ENCODE measurements at places on chromosomes 1 and 21. TPM values are rescaled to one million over a fixed set of nuclear protein-coding genes. Genes with fewer than 3 reads are reported as not detected.

- no peaks in the 10 kb centered on the region for H3K36me3 ChIP-seq
- H3K27me3 ChIP-seq, result no peaks in the 10 kb centered on the region
- H3K27ac ChIP-seq, result no peak overlapping the region
- H3K4me1 ChIP-seq, result no peaks in the 10 kb centered on the region
- H3K4me3 ChIP-seq, result no peak overlapping the region
- DNase-seq, result no peak
Measured at GRCh38 chr1:48611841-48612240, 139.8 kb upstream of the SPATA6 start.

DNA sequence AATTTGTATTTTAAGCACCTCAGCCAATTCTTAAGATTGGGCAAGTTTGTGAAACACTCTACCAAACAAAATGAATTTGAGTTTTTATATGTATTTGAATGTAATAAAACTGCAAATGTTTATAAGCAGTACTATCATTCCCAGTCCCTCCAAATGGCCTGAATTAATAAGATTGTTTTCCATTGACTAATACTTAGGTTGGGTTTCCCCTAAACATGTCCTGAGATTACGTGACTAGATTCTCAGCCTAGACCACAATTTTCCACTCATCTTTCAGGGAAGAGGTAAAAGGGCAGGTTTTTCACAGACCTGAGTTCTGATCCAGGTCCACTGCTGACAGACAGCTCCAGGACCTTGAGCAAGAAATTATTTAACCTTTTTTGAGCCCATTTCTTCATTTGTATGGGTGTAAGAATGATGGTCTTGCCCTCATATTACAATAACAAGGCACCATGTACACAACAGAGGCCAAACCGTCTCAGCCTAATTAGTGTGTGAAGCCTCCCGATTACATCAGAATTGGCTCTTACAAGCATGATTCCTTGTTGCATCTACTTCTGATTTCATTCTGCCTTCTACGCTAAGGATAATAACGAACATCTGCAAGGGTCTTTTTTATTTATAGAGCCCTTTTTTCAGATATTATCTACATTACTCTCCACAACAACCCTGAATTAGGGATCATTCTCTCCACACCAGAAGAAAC, 51.2 kb downstream of the BEND5 start:
- no peak overlapping the region for H3K27ac ChIP-seq
- no peak overlapping the region for H3K4me3 ChIP-seq
- H3K36me3 ChIP-seq, result peaks cover 18% of the 10 kb centered on the region
- no peaks in the 10 kb centered on the region for H3K4me1 ChIP-seq
- DNase-seq, result no peak
- no peaks in the 10 kb centered on the region for H3K27me3 ChIP-seq

GRCh38 chr1:64263335-64263734, 59.9 kb downstream of the UBE2U start:
- no peaks in the 10 kb centered on the region for H3K36me3 ChIP-seq
- H3K27me3 ChIP-seq, result no peaks in the 10 kb centered on the region
- H3K27ac ChIP-seq, result no peak overlapping the region
- DNase-seq, result no peak

DNA sequence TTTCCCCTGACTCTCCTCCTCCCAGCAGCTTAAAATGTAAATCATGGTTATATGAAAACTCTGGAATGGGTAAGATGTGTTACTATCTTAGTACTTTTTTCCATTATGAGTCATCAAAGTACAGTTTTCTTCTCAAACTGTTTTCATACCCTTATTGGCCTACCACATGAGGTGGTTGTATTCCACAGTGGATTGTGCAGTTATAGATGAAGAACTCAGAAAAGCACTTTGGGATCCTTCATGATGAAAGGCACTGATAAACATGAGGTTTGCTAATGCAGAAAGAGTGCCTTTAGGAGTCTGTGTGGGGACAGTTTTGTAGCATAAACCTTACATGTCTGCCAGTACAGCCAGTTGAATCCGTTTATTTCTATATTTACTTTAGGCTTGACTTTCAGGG, 32.0 kb upstream of the MYOCOS start:
- no peaks in the 10 kb centered on the region for H3K4me1 ChIP-seq
- no peak overlapping the region for H3K4me3 ChIP-seq
- H3K27ac ChIP-seq, result no peak overlapping the region
- no peak for DNase-seq
- H3K36me3 ChIP-seq, result peaks cover 96% of the 10 kb centered on the region

- H3K27me3 ChIP-seq, result no peaks in the 10 kb centered on the region
- DNase-seq, result no peak
- H3K4me1 ChIP-seq, result no peaks in the 10 kb centered on the region
- H3K36me3 ChIP-seq, result no peaks in the 10 kb centered on the region
- no peak overlapping the region for H3K27ac ChIP-seq
Measured at GRCh38 chr21:26753822-26754221, 91.4 kb downstream of the ADAMTS1 start.

- no peak for DNase-seq
- H3K27me3 ChIP-seq, result no peaks in the 10 kb centered on the region
- no peaks in the 10 kb centered on the region for H3K4me1 ChIP-seq
- no peak overlapping the region for H3K27ac ChIP-seq
- H3K36me3 ChIP-seq, result no peaks in the 10 kb centered on the region
Measured at GRCh38 chr1:57517587-57518374, 93.9 kb upstream of the DAB1 start.

TRIM46 gene
- total RNA-seq, result 0.35 TPM

GRCh38 chr1:231170875-231171274, 9.0 kb downstream of the TRIM67 start:
- no peaks in the 10 kb centered on the region for H3K36me3 ChIP-seq
- H3K27ac ChIP-seq, result no peak overlapping the region
- peaks cover 6% of the 10 kb centered on the region for H3K27me3 ChIP-seq
- DNase-seq, result no peak
- no peaks in the 10 kb centered on the region for H3K4me1 ChIP-seq
- H3K4me3 ChIP-seq, result no peak overlapping the region

DNA sequence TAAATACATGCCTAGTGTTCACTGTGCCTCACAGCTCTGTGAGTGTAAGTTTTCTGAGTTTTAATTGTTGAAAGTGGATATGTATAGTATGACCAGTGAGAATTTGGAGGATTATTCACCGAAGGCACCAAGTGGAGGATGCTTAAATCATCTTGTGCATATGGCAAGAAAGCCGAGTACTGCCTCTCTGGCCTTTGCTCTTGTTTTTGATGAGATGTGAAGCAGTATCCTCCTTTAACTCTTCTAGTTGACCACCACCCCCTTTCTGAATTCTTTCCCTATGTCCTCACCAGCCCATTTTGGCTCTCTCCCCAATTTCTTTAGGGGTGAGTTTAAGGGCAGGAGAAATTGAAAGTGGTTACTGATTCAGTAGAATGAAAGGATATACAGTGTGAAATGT, 130.4 kb downstream of the SYT2 start:
- H3K36me3 ChIP-seq, result peaks cover 45% of the 10 kb centered on the region
- no peak for DNase-seq
- no peak overlapping the region for H3K4me3 ChIP-seq
- H3K27ac ChIP-seq, result no peak overlapping the region
- peaks cover 42% of the 10 kb centered on the region for H3K4me1 ChIP-seq
- H3K27me3 ChIP-seq, result no peaks in the 10 kb centered on the region

C1orf167 gene
- 2.2 TPM for total RNA-seq

- H3K4me1 ChIP-seq, result peaks cover 45% of the 10 kb centered on the region
- H3K27me3 ChIP-seq, result no peaks in the 10 kb centered on the region
- no peak overlapping the region for H3K4me3 ChIP-seq
- peak overlapping the region; percentile 39 for H3K27ac ChIP-seq
- H3K36me3 ChIP-seq, result no peaks in the 10 kb centered on the region
Measured at GRCh38 chr1:27133991-27134390, 20.9 kb downstream of the SLC9A1 start.

OR14K1 gene
- not detected for total RNA-seq

GRCh38 chr1:91720044-91720443, 165.9 kb downstream of the TGFBR3 start:
- no peak overlapping the region for H3K4me3 ChIP-seq
- H3K27ac ChIP-seq, result no peak overlapping the region
- no peaks in the 10 kb centered on the region for H3K27me3 ChIP-seq
- no peak for DNase-seq

DNA sequence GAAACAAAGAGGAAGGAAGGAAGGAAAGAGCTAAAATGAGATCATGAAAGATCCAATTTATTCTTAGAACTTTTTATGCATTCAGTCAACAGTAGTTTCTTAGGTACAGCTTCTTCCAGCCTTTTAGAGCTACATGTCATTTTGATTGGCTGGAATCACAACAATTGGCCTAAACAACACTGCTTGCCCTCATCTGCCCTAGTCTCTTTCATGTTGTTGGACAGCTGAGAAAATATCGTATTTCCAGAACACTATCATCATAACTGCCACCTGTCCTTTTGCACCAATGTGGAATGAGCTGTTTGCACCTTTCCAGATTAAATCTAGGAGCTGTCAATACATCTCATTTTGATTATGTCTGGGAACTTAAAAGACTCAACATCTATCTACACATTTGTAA, 161.7 kb downstream of the TGFBR3 start:
- peaks cover 14% of the 10 kb centered on the region for H3K4me1 ChIP-seq
- no peak for DNase-seq
- H3K27ac ChIP-seq, result peak overlapping the region; percentile 76
- H3K4me3 ChIP-seq, result no peak overlapping the region
- no peaks in the 10 kb centered on the region for H3K27me3 ChIP-seq

SYT6 gene
- not detected for total RNA-seq

GRCh38 chr1:110671361-110671760, 3.4 kb downstream of the KCNA3 start:
- no peak for DNase-seq
- H3K4me3 ChIP-seq, result peak overlapping the region; percentile 65
- H3K4me1 ChIP-seq, result peaks cover 26% of the 10 kb centered on the region
- H3K27ac ChIP-seq, result no peak overlapping the region
